Stimulated activated CD4-positive, alpha-beta T cell treated with anti-CD3 and anti-CD28 coated beads, TNF-alpha, amount 100 ng/mL, for 1 hour (primary cell): ENCODE measurements at places on chromosomes 16 and 17.

DNA sequence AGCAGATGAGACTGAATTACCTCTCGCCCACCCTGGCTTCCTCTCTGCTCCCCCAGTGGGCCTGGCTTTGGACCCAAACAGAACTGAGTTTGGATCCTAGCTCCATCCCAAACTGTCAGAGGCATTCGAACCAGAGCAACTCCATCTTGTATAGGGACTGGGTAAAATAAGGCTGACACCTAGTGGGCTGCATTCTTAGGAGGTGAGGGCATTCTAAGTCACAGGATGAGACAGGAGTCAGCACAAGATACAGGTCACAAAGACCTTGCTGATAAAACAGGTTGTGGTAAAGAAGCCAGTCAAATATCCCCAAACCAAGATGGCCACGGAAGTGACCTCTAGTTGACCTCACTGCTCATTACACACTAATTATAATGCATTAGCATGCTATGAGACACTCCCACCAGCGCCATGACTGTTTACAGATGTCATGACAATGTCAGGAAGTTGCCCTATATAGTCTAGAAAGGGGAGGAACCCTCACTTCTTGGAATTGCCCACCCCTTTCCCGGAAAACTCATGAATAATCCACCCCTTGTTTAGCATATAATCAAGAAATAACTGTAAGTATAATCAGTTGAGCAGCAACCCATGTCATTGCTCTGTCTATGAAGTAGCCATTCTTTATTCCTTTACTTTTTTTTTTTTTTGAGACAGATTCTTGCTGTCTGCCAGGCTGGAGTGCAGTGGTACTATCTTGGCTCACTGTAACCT is 44.4 kb downstream of the LYRM1 start:
- no peak for DNase-seq

DNA sequence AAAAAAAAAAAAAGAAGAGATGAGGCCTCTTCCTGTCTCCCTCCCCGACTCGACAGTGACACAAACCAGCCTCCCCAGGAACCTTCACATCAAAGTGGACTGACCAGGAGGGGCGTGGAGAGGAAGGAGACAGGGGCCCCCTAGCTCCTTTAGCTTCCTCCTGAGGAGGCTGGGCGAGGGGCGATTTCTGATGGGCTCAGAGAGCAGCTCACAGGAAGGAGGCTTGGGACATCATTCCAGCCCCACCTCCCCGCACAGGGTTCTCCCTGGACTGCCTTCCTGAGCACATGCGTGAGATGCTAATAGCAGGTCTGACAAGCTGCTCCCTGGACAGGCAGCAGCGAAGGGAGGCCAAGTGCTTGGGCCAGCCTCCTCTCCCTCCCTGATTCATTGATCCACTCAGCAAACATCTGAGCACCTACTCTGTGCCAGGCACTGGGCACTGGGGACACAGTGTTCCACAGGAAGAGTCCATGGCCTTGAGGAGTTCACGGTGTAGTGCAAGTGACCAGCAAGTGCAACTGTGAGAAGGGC is 14.4 kb upstream of the DOK4 start:
- DNase-seq: no peak

DNA sequence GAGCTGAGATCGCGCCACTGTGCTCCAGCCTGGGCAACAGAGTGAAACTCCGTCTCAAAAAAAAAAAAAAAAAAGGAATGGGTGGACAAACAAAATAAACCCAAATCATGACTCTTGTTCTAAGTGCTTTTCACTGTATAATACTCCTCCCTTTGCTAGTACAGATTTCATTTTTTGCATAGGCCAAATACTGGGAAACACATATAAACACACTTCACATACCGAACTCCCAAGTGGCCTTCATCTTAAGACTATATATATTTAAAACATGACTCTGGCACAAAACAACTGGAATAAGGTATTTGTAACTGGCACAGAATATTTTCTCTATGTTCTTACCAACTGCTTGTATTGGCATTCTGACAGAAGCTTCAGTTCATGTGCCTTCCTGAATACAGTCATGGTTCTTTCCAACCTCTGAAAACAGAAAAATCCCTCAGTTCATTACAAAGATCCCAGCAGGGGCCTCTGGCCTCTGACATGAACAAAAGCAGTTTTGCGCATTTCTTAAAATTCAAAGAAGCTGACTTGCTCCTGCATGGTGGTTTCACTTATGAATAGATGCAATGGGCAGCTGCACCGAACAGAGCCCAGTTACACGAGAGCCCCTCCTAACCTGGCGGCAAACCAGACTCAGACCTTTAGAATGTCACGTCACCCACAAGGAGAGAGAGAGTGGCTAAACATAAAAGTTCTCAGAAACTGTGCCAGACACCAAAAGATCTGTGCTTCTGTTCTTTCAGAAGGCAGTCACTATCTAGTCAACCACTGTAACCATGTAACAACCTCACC is 19.1 kb upstream of the COPRS start:
- no peak for DNase-seq

GRCh38 chr17:81964081-81964849 is 3.3 kb upstream of the NOTUM start:
- no peak for DNase-seq

- peak; percentile 29 for DNase-seq
Observed at GRCh38 chr17:62627904-62628633, 599 bp downstream of the MRC2 start.
